ENCODE measurements at places on chromosomes 1 and 21.

DNA sequence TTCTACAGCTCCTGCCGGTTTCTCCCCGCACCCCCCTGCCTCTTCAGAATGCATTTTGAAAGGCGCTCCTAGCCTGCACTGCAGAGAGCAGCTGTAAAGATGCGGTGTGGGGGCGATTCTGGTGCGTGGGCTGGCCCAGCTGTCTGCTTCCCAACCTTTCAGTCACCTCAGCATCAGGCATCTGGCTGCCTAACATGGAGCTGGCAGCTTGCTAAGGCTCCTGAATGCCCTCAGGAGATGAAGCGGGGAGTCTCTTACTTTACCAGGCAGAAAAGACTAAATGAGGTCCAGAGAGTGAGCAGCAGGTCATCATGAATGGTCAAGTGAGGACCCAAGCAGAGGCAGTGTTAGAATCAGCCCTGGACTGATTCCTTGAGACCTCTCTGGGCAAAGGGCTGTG is 8.7 kb downstream of the IER5 start:
- no peak for DNase-seq

DNA sequence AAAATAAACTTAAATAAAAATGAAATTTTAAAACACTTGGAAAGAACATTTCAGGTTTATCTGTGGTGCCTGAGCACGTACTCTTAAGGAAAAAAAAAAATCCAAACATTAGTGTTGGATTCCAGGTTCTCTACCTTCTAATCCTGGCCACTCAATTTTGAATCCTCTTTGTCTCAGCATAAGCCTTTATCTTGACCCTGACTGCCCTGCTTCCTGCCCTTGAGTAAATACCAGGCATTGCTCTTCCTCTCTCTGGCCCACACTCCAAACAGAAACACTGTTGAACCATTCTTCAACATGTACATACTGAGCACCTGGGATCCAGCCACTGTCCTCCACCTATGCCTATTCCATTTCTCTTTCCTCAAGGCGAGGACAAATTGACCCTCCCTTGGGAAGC is 11.4 kb upstream of the VANGL1 start:
- DNase-seq, result no peak

DNA sequence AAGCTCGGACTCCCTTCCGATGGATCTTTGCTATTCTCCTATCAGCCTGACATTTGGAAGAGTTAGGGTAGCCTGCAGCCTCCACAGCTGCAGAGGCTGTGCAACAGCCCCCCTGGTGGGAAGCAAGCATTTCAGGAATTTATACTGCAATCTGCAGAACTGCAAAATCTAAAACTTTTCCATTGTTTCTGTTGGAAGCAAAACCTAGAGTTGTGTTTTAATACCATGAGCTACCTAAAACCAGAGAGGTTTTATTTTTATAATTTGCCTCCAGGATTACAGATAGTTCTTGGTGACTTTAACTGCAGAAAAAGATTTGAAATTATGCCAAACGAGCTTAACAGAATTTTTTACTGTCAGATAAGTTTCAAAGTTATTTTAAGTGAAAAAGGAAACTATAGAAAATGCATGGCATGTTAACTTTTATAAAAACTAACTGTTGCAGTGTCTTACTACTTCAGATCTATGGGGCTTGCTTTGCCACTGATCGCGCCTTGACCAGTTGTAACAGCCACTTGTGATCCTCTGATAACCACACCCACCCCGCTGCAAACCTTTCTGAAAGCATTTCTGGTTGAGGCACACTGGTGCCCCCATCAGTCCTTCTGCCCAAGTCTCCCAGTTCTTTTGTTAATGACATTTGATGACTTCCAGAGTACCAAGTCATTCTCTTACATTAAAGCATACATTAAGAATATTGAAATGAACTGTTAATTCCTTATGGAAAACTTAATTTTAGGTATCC is 64.8 kb downstream of the PRDM2 start:
- DNase-seq, result no peak

DNA sequence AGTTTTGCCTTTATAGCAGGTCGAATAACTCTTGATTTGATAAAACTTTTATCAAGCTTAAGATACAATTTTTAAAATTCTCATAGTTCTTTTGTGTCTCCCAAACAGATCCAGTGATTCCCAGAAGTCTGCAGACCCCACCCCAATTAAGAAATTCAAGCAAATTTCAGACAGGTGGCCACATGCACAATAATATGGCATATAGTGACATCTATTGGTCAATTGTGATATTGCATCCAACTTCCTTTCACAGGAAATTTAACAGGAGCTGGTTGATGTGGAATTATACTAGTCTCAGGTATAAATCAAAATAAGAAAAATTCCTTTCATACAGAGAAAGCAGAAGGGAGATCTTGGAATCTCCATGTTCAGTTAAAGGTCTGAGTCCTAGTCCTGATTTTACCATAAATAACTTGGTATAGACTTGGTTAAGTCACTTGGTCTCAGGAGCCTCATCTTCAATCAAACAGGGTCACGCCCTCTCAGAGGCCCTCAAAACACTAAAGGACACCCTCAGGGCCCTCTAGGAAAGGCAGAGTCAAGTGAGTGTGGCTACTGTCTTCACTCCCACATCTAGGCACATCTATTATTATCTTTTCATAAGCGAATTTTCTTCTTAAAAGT is 24.1 kb downstream of the PIGM start:
- DNase-seq, result peak; percentile 31

DNA sequence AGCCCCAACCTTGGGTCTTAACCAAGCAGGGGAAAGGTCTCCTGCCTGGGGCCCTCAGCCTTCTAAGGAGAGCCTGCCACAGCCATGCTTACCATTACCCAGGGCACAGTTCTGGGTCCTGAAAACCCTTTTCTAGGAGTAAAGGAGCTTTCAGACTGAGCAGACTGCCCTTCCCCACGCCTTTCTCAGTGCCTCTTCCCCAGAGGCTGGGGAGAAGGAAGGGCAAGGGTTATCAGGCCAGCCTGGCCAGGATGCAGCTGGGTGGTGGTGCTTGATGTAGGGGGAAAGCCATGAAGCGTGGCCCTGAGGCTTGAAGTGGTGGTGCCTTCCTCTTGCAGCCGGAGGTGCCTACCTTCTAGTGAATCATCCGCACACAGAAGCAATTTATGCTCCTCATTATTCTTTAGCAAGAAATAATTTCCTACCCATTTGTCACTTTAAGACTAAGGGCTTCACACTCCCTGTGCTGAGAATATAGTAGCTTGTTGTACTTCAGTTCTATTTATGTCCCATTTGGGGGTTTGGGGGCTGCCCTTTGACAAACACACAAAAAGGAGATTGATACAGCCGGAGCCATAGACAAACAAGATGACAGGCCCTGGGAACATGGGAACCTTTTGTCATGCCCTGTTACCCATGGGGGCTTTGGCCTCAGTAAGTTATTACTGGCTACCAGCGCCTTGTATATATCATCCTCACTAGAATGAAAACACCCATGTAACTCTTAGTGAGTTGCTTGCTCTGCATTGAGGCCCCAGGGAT is 40.7 kb downstream of the MAN1C1 start:
- no peak for DNase-seq

- DNase-seq, result no peak
Measured at GRCh38 chr1:86499987-86500593, 31.4 kb downstream of the CLCA1 start.

GRCh38 chr1:234237393-234237792 is 135.9 kb upstream of the COA6 start:
- DNase-seq, result no peak

DNA sequence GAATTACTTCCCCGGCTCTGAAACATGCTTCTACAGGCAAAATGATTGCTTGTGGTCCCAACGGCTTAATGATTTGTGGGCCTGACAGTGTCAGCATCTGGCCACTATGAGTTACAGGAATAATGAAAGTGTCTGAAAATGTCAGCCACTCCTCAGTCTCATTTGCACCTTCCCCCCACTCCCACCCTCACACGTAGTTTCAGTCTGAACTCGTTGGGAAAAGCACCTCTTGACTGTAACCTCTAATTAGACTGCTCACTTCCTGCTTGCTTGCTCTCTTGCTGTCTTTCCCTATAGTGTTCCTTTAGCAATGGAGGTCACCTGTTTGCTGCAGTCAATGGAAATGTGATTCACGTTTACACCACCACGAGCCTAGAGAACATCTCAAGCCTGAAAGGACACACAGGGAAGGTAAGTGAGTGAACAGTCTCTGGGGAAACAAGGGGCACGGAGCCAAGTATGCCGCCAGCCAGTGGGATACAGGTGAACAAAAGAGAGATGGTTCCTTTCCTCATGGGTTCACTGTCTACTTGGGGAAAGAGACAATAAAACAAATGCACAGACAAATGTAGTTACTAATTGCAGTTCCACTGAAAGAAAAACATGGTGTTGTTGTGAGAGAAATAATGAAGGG is 27.1 kb downstream of the CFAP57 start:
- no peak for DNase-seq

DNA sequence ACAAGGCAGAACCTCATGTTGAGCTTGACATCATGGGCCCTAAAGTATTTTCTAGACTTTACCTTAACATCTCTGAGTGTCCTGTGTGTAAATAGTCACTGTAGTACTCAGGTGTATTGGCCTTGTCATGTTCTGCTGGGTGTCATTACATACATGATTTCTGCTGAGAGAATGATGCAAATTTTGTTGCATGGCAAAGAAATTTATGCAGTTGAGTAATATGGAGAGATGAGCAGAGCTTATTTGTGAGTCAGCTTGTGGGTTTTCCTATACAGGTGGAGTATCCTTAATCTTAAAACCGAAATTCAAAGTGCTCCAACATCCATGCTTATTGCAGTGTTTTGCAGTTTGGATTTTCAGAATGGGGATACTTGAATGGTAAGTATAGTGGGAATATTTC is 36.6 kb downstream of the RGL1 start:
- DNase-seq, result no peak

DNA sequence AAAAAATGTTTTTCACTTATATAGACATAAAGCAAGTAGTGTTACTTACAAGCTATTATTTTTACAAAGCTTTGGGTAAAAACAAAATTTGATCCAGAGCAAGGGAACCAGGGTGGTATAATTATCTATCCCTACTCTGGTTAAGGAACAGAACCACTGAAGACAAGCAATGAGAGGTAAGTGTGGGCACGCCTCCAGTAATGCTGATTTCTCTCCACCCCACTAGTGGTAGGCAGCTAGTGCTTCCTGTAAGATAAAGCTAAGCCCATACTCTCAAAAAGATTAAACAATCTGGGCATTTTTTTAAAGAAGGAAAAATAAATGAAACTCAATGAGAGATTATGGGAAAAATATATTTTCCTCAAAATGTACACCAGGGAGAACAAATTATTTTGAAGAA is 22.1 kb downstream of the TFB2M start:
- DNase-seq, result no peak

- no peak for DNase-seq
Measured at GRCh38 chr1:220696863-220697231, 6.7 kb downstream of the C1orf115 start.

- no peak for DNase-seq
Measured at GRCh38 chr21:44059710-44060109, 47.5 kb upstream of the PWP2 start.

DNA sequence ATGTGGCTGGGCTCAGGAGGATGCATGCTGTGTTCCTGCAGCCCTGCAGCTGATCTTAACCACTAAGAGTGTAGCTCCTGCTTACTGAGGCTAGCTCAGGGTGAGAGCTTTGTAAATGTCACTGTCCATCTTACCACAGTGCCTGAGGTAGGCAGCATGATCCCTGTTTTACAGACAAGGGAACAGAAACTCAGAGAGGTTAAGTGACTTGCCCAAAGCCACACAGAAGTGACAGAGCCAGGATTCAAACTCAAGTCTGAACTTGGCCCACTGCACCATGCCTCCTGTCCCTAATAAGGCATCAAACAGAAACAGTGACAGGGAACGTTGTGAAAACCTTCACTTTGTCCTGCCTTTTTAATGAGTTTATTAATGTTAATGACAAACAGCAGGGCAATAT is 27.9 kb downstream of the PPFIA4 start:
- DNase-seq, result no peak

- DNase-seq, result no peak
Measured at GRCh38 chr1:110602466-110602865, 3.7 kb downstream of the KCNA2 start.

DNA sequence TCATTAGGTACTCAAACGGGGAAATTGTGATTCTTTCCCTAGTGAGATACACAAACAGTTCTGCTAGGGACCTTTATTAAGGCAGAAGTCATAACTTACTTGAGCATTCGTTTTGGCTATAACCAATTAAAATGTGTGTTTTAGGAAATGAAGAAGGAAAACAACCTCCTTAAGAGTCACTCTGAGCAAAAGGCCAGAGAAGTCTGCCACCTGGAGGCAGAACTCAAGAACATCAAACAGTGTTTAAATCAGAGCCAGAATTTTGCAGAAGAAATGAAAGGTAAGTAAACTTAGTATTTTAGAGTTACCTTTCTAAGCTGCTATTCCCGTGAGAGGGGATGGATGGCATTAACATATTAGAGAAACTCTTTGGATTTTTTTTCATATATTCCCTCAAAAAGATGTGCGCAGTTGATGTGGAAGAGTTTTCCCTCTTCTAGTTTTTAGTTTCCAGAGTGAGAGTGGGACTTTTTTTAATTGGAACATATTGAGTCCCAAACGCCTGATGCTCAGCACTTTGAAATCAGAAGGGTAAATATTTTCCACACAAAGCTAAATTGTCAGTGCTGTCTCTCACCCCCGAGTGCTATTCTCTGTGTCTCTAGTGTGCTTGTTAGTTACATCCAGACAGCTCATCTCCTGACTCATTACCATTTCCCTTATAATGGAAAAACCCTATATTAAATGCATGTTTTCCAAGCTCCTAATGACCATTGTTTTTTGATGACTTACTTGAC is 34.9 kb downstream of the CENPF start:
- DNase-seq, result peak; percentile 30

GRCh38 chr1:204337036-204337429 is 22.7 kb downstream of the PLEKHA6 start:
- DNase-seq, result no peak

GRCh38 chr1:205916541-205916940 is 26.7 kb downstream of the SLC26A9 start:
- DNase-seq, result no peak

GRCh38 chr1:65049941-65050713 is 83.8 kb upstream of the JAK1 start:
- DNase-seq, result no peak

DNA sequence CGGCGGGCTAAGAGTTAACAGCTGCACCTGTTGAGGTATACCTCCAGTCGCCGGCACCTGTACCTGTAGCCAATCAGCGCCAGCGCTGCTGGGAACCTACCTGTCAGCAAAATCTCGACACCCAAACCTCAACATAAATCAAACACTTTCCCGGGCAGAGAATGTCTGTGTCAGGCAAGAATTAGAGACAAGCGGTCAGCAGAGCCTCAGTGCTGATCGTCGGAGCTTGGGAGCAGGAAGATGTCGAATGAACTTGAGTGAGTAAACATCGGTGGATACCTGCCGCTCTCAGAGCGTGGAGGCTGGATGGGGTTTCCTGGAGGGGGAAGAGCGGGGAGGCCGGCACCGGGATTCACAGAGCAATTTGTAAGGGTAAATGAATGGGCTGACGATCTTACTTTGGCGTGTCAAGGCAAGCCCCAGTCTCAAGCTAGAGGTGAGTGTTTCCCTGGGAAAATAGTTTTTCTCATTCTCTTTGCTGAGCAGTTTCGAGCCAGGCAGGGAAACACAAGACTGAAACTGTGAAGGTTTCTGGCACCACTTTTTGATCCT is at the start of gene GRHL3:
GRHL3 (plus strand) TSS at position 46 of the 552 bp plus-strand sequence; CDS start at position 241, 195 bp downstream.
- no peak for DNase-seq

- no peak for DNase-seq
Measured at GRCh38 chr1:198007687-198008607, 90.8 kb downstream of the LHX9 start.

GRCh38 chr1:1937061-1937460 is 18.0 kb upstream of the TMEM52 start:
- no peak for DNase-seq

- no peak for DNase-seq
Measured at GRCh38 chr1:222772996-222773379, 36.0 kb downstream of the FAM177B start.

GRCh38 chr1:5725855-5726585 is 266.2 kb downstream of the NPHP4 start:
- no peak for DNase-seq

All from Caki2 (cell line).